Activated CD4-positive, alpha-beta T cell treated with anti-CD3 and anti-CD28 coated beads for 24 hours (primary cell): ENCODE measurements at places on chromosomes 1 and 21.

- no peak for DNase-seq
Observed at GRCh38 chr1:163672976-163673758, 351.4 kb downstream of the NUF2 start.

DNA sequence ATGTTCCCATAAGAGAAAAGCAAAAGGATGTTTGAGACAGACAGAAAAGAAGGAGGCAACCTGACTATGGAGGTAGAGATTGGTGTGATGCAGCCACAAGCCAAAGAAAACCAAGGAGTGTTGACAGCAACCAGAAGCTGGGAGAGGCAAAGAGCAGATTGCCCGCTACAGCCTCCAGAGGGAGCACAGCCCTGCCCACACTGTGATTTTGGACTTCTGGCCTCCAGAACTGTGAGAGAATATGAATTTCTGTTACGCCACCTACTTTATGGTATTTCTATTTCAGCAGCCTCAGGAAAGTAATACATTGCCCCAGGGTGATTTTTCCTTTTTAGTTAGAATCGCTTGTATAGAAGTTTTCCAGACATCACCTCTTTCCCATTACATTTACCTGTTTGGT is 28.4 kb downstream of the SLAMF6 start:
- DNase-seq = no peak

DNA sequence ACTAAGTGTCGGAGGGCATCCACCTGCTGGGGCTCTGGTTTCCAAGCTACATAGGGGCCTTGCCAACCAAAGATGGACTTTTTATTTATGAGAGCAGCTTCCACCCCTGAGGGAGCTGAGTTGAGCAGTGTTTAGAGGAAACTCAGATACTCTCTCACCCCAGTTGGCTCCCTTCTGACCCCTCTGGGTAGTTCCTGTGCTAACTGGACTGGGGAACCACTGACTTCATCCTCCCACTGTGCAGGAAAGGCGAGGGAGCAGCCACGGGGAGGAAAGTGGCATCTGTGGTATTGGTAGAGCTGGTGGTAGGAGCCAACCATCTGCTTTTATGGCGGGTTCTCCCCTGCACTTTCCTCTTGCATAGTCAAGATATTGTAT is 70.4 kb downstream of the MPZL1 start:
- DNase-seq = no peak

GRCh38 chr1:208766832-208767231 is 522.6 kb upstream of the PLXNA2 start:
- DNase-seq = no peak

- no peak for DNase-seq
Observed at GRCh38 chr21:39568361-39568760, 44.4 kb upstream of the B3GALT5 start.

DNA sequence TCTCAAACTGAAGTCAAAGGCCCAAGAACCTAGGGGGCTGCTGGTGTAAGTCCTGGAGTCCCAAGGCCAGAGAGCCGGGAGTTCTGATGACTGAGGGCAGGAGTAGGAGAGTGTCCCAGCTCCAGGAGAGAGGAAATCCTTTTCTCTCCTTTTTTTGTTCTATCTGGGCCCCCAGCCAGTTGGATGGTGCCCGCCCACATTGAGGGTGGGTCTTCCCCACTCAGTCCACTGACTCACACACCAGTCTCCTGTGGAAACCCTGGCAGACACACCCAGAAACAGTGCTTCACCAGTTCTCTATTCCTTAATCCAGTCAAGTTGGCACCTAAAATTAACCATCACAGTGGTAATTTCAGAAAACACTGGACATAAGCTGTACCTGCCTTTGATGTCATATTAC is 12.7 kb upstream of the WDR26 start:
- no peak for DNase-seq

GRCh38 chr1:44672254-44672955 is 1.9 kb downstream of the TMEM53 start:
- DNase-seq = no peak

GRCh38 chr21:45791562-45792418 is 148.3 kb downstream of the PCBP3 start:
- DNase-seq = no peak

DNA sequence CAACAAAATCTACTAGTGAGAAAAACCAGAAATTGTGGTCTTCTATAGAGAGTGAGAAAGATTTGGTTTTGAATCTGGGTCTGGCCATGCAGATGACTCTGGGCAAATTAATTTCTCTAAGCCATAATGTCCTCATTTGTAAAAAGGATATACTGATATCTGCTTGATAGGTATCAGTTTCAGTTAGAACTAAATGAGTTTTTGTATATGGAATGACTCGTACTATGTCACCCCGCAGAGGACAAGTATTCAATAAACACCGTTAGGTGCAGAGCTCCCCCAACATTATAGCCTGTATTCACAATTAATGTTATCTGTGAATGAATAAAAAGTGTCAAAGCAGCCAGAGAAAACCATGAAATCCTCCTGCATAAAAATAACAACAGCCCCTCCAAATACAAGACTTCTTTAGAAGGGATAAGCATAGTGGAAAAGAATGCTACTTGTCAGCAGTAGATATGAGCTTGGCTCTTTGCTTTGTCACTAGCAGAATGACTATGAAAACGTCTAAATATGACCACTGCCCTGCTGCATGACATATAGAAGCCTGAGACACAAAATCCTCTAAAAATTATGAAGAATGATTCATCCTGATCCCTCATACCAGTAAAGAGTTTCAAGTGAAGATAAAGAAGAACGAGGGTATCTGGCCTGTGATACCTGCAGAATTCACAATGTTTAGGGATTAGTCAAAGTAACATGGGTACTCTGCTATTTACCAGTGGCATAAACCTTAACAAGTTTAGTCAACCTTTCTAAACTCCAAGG is 17.8 kb downstream of the SCAF4 start:
- DNase-seq = no peak

- no peak for DNase-seq
Observed at GRCh38 chr1:50917138-50918137, 42.6 kb downstream of the FAF1 start.

GRCh38 chr1:110062612-110063011 is 7.9 kb downstream of the ALX3 start:
- DNase-seq = no peak

GRCh38 chr1:67149179-67149770 is 14.5 kb upstream of the C1orf141 start:
- DNase-seq = no peak

DNA sequence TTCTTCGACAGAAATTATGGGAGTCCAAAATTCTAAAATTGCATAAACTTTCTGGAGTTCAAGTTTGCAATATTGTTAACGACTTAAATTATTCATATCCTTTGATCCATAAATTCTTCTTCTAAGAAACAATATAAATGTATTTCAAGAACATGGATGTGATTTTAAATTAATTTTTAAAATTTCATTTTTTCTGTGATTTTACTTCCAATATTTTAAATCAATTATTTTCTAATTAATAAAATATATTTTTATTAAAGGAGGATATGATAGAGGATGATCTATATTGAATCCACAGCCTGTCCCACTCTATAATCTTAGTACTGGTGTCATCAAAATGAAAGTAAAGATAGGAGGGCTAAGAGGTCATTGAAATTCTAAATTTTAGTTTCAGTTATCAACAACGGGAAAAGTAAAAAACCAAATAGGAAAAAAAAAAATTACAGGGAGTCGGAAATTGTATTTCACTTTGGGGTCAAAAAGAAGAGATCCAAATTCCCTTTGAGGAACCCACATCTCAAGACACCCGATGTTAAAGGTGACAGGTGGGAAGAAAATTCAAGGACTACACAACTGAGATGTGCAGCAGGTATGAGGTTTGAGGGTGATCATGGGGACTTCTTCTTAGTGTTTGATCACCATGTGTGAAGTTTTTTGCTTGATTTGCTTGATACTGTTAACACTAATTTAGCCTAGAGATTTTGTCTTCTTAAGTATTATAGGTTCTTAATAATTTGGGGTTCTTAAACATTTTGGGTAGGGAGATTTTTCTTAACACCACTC is 154.8 kb upstream of the RGS18 start:
- no peak for DNase-seq

- no peak for DNase-seq
Observed at GRCh38 chr1:116435806-116436610, 63.0 kb downstream of the ATP1A1 start.
